ENCODE measurements at places on chromosomes 1 and 21.
A peak's percentile ranks its signal among the peaks of the same experiment; 100 is the strongest.

- no peak for DNase-seq
Observed at GRCh38 chr1:209810783-209811182, 4.8 kb upstream of the IRF6 start.

- DNase-seq = no peak
Observed at GRCh38 chr1:186571771-186572170, 108.5 kb downstream of the PTGS2 start.

DNA sequence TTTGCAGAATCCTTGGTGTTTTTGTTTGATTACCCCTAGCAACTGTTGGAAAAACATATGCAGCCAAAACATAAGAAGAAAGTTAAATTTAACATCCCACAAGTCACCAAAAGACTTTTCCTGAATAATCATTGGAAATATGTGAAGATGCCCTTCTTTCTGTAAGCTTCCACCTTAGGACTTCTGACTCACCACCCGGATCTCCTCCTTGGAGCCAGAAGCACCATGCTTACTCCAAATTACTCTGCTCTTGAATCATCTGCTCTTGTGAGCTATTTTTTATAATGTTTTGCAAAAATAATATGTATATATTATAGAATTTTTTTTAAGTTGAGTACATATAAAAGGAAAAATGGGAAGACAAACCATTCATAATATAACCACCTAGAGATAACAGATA is 391.7 kb downstream of the KCTD3 start:
- no peak for DNase-seq

DNA sequence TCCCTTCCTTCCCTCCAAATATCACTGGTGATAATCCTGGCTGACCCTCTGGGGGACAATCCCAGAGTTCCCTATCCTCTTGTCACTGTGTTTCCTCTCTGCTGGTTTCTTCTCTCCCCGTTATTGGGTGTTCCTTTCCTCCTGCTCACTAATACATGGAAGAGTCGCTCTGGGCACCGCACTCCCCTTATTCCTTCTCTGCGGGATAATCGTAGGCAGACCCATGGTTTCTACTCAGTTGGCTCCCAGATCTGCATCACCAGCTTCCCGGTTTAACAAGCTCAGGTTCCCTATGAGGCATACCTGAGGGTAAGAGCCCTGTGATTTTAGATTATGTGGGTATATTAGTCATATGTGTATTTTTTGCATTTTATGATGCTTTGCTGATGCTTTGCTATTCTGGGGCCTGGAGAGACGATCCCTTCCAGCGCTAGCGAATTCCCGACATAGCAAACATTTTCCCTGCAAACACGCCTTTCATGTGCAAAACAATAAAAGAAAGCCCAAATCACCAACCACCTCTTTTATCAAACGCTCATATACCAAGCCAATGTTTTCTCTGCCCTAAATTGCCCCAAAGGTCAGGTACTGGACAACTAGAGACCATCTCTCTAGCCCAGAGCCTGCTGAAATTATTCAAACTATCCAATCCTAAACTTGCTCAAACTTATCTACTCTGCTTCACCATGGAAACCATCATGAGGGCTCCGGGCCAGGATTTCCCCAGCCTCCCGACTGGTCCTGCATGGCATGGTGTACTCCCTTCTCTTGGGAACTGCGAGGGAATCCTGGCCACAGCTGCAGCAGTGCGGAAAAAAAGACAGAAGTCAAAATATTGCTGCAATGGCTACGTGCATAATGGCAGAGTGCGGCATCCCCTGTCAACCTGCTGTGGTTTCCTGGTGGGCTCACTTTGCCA is 84.2 kb downstream of the PCP4 start:
- DNase-seq = no peak

GRCh38 chr1:156004843-156005584 is 15.7 kb downstream of the SSR2 start:
- no peak for DNase-seq

GRCh38 chr1:57512386-57512785 is 88.5 kb upstream of the DAB1 start:
- no peak for DNase-seq

DNA sequence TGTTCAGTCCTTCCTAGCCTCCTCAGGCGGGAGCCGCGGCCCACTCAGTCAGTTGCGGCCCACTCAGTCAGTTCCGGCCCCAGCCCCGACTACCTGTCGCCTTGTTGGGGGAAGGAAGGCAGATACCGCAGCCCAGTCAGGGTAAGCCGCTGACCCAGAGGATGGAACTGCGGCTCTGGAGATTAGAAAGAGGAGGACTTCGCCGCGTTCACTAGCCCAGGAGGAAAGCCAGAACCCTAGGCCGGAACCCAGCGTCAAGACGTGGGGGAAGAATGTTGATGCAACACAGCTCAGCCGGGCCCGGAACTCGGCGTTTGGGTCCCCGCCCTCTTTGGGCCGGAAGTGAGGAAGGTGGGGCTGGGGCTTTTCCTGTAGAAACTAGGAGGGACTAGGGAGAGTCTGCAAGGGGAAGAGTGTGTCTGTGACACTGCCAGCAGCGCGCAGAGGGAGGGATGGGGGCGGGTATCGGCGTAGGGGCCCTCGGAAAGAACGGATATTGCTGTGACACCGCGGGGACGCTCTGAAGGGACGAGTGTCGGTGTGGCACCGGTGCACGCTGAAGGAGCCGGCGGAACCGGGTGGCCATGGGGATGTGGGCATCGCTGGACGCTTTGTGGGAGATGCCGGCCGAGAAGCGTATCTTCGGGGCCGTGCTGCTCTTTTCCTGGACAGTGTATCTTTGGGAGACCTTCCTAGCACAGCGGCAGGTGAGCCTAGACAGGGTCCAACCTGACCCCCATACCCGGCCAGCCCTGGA is at the start of gene ZMPSTE24:
Gene ZMPSTE24 (plus strand): TSS at position 549 of the 757 bp plus-strand sequence. CDS start 36 bp downstream, at position 585.
- peak; percentile 94 for DNase-seq

GRCh38 chr1:226085675-226086285 is 23.3 kb downstream of the H3-3A start:
- no peak for DNase-seq

- DNase-seq = no peak
Observed at GRCh38 chr1:65949230-65949626, 156.5 kb downstream of the PDE4B start.

DNA sequence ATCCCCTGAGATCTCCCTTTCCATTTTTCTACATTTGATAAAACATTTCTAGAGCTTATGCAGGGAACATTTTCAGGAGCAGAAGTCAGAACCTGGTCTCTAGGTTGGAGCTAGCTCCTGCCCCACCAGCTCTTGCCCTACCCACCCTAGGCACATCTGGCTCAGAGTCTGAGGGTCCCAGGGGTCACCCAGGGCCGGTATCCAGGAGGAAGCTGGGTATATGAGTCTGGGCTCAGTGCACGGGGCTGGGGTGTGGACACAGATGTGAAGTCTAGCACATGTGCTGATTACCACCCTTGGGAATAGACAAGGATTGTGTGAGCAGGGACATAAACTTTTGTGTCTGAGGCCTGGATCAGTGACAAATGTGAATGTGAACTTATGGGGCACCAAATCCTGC is 95.4 kb downstream of the MATN1 start:
- DNase-seq = no peak

DNA sequence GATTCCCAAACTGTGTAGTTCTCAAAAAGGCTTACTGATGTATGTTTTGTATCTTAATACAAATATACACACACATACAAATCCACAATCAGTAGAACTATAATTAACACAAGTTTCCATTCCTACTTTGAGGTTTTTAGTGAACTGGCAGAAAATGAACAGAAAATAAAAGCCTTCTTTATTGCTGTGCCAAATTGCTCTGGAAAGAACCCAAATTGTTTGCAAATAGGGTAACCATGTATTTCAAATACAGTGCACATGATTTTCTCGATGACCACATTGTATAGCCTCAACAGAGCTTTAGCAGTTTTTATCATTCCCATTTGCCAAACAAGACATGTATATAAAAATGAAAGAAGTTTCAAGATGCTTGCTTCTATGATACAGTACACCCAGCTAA is 173.3 kb downstream of the COL24A1 start:
- no peak for DNase-seq

DNA sequence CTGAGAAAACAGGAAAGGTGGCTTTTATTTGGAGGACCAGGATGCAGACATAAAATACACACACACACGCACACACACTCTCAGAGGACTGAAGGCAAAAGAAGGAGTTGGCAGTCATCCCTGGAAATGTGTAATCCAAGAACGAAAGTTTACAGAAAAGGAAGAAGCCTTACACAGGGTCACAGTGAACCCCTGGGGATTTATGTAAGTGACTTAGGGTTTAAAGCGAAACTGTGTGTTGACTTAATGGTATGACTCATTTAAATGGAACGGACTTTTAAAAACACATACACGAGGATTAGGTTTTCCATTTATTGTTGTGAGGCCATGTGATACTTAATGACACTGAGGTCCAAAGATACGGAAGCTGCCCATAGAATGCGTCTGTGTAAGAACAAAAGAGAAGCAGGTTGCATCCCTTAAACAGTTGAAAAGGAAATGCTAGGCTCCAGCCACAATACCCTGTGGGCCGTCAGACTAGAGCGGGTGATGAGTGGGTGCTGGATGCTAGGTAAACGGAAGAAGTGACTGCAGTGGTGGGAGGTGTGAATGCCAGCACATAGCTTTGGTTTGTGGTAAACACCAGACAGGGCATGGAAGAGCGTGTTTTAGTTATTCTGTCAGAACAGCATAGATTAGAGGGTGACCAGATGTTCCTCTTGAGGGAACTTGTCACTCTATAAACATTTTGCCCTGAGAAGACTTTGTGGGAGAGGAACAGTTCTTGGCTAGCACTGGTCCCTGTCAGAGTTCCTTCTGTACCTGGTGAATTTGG is 21.6 kb upstream of the BCL10 start:
- no peak for DNase-seq

GRCh38 chr1:155125511-155125945 is 2.1 kb upstream of the EFNA1 start:
- no peak for DNase-seq

DNA sequence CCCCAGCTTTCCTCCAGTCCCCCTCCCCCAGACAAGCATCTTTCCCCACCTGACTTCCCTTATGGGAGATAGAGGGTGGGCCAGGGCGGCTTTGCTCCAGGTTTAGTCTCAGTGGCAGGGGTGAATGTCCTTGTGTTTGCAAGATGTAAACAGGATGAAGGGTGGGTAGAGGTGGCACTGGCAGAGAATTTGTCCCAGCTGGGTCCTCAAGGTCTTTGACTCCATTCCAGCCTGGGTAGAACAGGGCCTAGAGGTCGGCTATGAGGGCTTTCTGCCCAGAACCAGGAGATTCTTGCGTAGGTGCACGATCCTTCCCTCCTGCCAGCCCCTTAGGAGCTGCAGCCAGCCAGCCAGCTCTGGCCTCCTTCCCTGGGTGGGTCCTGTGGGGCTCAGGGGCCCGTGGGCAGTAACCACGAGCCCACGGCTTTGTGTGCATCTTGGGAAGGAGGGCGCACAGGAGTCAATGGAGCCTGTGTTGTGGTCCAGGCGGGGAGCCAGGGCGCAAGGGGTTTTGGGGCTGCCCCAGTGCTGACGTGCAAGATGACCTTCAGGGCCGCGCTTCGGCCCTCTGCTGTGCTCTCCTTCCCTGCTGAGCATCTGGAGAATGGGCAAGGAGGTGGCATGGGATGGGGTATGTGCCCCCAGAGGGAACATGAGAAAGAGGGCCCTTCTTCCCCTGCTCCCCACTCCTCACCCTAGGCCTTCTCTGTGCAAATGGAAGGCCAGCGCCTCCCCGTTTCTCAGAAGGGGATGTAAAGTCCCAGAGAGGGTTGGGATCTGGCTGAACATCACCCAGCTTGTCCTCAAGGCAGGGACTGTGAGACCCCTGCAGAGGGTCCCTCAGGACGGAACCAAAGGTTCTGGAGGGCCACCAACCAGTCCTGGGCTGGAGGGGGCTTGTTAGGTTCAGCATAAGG is 15.7 kb downstream of the POU3F1 start:
- no peak for DNase-seq

DNA sequence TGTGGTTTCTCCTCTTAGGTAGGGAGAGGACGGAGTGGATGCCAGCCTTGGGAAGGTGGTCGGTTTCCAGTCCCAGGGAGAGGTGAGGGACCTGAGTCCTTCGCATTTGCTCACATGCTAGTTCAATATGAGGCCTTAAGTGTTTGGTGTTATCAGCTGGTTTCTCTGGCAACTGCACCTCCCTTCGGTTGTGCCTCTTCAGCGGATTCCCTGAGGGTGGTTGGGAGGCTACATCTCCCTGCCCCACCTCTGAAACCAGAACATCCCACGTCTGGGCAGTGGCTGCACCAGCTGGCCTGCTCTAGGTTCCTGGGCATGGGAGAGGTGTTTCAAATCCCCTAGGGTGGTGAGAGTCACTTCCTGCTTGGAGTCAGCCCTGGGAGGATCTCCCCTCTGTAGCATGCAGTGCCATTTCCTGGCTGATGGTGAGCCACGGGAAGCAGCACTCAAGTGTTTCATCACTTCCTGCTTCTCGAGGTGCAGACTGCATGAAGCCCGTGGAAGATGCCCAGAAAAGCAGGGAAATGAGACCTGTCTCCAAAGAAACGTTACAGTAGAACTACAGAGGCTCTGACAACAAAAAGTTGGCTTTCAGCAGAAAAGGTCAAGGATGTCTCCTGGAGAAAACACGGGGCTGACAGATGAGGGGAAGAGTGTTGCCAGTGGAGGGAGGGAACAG is 4.5 kb downstream of the TMEM125 start:
- DNase-seq = no peak

GRCh38 chr1:115669002-115669673 is 27.4 kb downstream of the VANGL1 start:
- no peak for DNase-seq

- no peak for DNase-seq
Observed at GRCh38 chr1:159821171-159821867, 5.4 kb upstream of the SLAMF8 start.

DNA sequence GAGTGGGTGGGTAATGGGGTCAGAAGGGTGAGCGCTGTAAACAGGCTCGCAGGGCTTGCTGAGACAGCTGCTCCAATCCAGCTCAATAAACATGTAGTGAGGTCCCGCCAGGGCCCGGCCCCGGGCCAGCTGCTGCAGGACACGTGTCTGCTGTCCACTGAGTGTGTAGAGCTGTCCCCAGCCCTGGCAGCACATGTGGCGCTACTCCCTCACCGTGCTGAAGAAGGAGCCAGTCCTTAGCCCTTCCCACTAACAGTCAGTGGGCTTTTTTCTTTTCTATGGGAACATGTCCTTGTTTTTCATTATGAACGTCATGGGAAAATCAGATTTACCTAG is 78.9 kb upstream of the C1orf174 start:
- no peak for DNase-seq
